ENCODE measurements at places on chromosomes 16 and 17.
A peak's percentile ranks its signal among the peaks of the same experiment; 100 is the strongest.

DNA sequence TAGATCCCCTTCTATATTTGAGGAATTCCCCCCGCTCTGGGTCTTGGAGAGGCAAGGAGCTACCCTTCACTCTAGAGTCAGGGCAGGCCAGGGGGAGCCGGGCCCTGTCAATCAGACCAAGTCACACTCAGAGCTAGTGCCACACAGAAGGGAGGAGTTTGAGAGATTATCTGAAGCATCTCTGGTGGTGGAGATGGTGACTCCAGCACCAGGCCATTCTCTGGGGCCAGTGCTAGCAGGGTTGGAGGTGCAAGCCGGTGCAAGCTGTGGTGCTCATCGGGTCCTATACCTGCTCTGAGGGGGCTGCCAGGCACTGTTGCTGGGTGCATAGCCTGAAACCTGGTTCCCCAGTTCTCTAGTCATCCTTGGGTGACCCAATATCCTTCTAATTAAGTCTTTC is 201.2 kb downstream of the COPRS start:
- H3K4me1 ChIP-seq = peaks cover 6% of the 10 kb centered on the region
- no peak for DNase-seq
- peaks cover 19% of the 10 kb centered on the region for H3K27me3 ChIP-seq
- no peaks in the 10 kb centered on the region for H3K36me3 ChIP-seq
- no peak overlapping the region for H3K4me3 ChIP-seq

GRCh38 chr17:78861229-78861628 is 20.6 kb upstream of the USP36 start:
- no peaks in the 10 kb centered on the region for H3K4me1 ChIP-seq
- no peak overlapping the region for H3K4me3 ChIP-seq
- H3K27ac ChIP-seq = no peak overlapping the region
- no peaks in the 10 kb centered on the region for H3K36me3 ChIP-seq
- DNase-seq = no peak

DNA sequence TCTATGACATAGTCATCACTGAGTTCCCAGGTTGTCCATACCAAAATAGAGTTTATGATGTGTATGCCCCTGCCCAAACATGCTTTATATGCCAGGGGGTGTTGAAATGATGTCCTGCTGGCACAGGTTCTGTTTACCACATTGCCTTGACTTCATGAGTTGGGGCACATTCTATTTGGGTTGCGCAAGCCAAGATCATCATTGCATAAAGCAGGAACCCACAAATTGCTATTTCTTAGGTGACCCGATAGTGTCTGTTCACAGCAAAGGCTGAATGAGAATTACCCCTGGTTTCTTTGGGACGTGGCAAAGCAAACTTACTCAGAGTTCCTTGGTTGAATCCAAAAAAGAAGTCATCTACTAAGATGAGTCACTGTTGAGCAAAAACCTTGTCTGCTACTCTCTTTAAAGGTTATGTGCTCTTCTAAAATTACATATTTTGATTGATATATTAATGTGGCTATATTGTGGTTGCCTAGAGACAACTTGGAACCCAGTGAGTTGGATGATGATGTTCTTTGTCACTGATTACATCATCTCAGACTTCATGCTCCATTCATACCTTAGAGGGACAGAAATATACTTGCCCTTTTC is 912.6 kb upstream of the SOX9 start:
- DNase-seq = no peak
- H3K27me3 ChIP-seq = no peaks in the 10 kb centered on the region
- no peaks in the 10 kb centered on the region for H3K36me3 ChIP-seq
- no peak overlapping the region for H3K4me3 ChIP-seq
- H3K27ac ChIP-seq = no peak overlapping the region
- H3K4me1 ChIP-seq = no peaks in the 10 kb centered on the region

GRCh38 chr16:51723036-51723724 is 572.1 kb upstream of the SALL1 start:
- no peak overlapping the region for H3K27ac ChIP-seq
- no peaks in the 10 kb centered on the region for H3K27me3 ChIP-seq
- DNase-seq = no peak
- no peaks in the 10 kb centered on the region for H3K36me3 ChIP-seq

GRCh38 chr16:57628008-57628781 is at the start of gene ADGRG1:
TSS of gene ADGRG1 (plus strand) at chr16:57628630. CDS start at chr16:57650288, 21,658 bp downstream.
- no peaks in the 10 kb centered on the region for H3K36me3 ChIP-seq
- H3K27ac ChIP-seq = peak within 1 kb of the TSS; percentile 54
- H3K27me3 ChIP-seq = peaks cover 18% of the 10 kb centered on the region
- peaks cover 24% of the 10 kb centered on the region for H3K4me1 ChIP-seq
- peak; percentile 57 for DNase-seq

DNA sequence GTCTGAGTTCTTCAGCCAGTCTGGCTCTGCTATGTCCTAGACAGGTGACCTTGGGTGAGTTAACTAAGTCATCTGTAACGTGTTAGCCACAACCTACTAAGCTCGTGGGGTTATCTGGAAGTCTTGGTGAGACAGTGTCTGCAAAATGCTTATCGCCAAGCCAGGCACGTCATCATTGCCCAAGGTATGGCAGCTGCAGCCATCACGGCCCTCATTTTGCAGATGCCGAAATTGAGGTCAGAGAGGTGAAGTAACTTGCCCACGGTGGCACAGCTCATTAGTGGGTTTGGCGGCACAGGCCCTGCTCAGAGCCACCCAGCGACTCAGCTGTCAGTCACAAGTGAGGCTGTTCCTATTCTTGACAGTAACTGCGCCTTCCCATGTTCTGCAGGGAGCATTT is 79.8 kb downstream of the CMIP start:
- peak overlapping the region; percentile 57 for H3K27ac ChIP-seq
- H3K27me3 ChIP-seq = no peaks in the 10 kb centered on the region
- no peak overlapping the region for H3K4me3 ChIP-seq
- DNase-seq = peak; percentile 57
- peaks cover 38% of the 10 kb centered on the region for H3K36me3 ChIP-seq
- H3K4me1 ChIP-seq = peaks cover 94% of the 10 kb centered on the region
